Panc1 (cell line): ENCODE measurements at places on chromosomes 12 and 14. TPM values are rescaled to one million over a fixed set of nuclear protein-coding genes. Genes with fewer than 3 reads are reported as not detected.
A peak's percentile ranks its signal among the peaks of the same experiment; 100 is the strongest.

- H3K27me3 ChIP-seq, result no peaks in the 10 kb centered on the region
- no peak for DNase-seq
- no peaks in the 10 kb centered on the region for H3K36me3 ChIP-seq
- no peak overlapping the region for H3K27ac ChIP-seq
- H3K4me3 ChIP-seq, result no peak overlapping the region
- no peaks in the 10 kb centered on the region for H3K4me1 ChIP-seq
Observed at GRCh38 chr12:96335270-96335669, 65.0 kb downstream of the CDK17 start.

- H3K4me3 ChIP-seq, result no peak overlapping the region
- H3K4me1 ChIP-seq, result no peaks in the 10 kb centered on the region
- DNase-seq, result no peak
- H3K27me3 ChIP-seq, result no peaks in the 10 kb centered on the region; the same call in 1 of the 2 replicates
- no peaks in the 10 kb centered on the region for H3K36me3 ChIP-seq
Observed at GRCh38 chr12:39647383-39647782, 27.8 kb upstream of the ABCD2 start.

- no peaks in the 10 kb centered on the region for H3K4me1 ChIP-seq
- no peaks in the 10 kb centered on the region for H3K27me3 ChIP-seq
Observed at GRCh38 chr12:14111230-14111865, 129.9 kb upstream of the GRIN2B start.

The RPL10L gene
- not detected for total RNA-seq

DNA sequence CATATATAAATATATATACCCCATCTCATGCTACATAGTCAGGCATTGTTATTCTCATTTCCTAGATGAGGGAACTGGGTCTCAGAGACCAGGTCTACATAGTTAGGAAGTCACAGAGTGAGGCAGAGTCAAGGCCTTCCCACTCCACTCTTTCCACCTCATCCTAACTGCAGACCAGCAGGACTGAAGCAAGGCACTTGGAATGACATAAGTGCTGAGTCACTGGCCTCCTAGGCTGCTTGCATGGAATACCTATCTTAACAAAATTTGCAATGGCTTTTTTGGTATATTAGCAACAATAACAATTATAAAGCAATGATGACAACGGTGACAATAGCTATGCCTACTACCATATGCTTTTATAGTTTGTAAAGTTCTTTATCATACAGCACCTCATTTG is 5.4 kb upstream of the ANO4 start:
- no peak for DNase-seq
- H3K4me3 ChIP-seq, result no peak overlapping the region
- H3K27me3 ChIP-seq, result peaks cover 10% of the 10 kb centered on the region
- no peaks in the 10 kb centered on the region for H3K36me3 ChIP-seq
- H3K27ac ChIP-seq, result no peak overlapping the region

The TC2N gene
- 0.49 TPM for total RNA-seq

The GLIPR1L1 gene
- total RNA-seq, result not detected

The CSRP2 gene
- 7.8 TPM for total RNA-seq

The TAS2R19 gene
- 1.1 TPM for total RNA-seq

The CCDC88C gene
- 21.3 TPM for total RNA-seq

The NEMF gene
- total RNA-seq, result 38.3 TPM

The TGM1 gene
- total RNA-seq, result 2.3 TPM

DNA sequence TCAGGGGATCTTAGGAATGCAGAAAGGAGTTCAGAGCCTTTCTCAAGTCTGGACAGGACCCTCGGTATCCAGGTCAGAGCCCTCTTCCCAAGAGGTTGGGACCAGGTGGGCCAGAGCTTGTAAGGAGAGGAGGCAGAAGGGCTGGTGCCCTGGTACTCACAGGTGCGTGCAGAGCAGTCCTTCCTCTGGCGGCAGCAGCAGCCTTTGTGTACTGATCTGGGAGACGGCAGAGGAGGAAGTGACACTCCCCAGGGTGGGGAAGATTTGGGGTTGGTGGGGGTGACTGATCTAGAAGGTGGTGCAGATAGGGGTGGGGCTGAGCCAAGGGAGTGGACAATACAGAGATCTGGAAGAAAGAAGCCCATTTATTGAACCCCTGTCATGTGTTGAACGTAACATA is at the start of gene ITGB7:
TSS of gene ITGB7 (minus strand) at position 210 of the 400 bp plus-strand sequence. CDS start 6,808 bp downstream, outside the sequence.
- DNase-seq, result no peak
- H3K27ac ChIP-seq, result no peak within 1 kb of the TSS
- no peaks in the 10 kb centered on the region; the same call in 1 of the 2 replicates for H3K4me1 ChIP-seq
- no peak within 1 kb of the TSS for H3K4me3 ChIP-seq
- H3K27me3 ChIP-seq, result no peaks in the 10 kb centered on the region

DNA sequence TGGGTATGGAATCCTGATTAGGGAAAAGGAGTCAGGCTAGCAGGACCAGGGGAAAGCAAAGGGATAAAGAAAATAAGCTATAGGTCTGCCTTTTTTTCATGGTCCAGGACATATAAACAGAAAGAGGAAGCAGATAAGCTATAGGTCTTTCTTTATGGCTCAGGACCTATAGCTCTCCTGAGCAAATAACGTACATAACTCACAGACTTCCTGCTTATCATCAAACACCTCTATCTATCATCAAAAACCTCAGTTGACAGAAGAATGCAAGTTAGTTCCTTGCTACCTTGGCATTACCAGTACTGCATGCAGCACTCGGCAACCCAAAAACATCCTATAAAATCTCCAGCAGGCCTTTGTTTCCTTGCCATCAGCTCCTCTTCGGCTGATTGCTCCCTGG is 238.7 kb upstream of the OR4E1 start:
- H3K27me3 ChIP-seq, result no peaks in the 10 kb centered on the region
- no peaks in the 10 kb centered on the region for H3K36me3 ChIP-seq
- H3K27ac ChIP-seq, result no peak overlapping the region
- H3K4me1 ChIP-seq, result no peaks in the 10 kb centered on the region
- H3K4me3 ChIP-seq, result no peak overlapping the region

DNA sequence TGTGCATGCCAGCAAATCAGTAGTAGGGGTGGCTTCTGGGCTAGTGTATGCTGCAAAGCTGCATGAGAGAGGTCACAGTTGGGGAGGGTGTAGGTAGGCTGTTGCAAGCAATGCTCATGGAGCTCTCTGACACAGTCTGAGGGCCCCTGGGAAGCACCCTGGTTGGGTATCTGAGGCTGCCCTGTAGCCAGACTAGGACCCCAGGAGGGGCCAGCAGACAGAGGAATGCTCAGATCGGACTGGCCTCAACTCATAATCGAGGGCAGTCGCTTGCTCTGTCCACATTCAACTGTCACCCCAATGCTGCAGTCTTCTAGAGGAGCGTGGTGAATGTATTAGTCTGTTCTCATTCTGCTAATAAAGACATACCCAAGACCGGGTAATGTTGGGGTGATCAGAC is 204.0 kb upstream of the ALG10 start:
- H3K36me3 ChIP-seq, result no peaks in the 10 kb centered on the region
- no peak for DNase-seq
- no peaks in the 10 kb centered on the region for H3K4me1 ChIP-seq
- no peaks in the 10 kb centered on the region for H3K27me3 ChIP-seq
- H3K27ac ChIP-seq, result no peak overlapping the region

DNA sequence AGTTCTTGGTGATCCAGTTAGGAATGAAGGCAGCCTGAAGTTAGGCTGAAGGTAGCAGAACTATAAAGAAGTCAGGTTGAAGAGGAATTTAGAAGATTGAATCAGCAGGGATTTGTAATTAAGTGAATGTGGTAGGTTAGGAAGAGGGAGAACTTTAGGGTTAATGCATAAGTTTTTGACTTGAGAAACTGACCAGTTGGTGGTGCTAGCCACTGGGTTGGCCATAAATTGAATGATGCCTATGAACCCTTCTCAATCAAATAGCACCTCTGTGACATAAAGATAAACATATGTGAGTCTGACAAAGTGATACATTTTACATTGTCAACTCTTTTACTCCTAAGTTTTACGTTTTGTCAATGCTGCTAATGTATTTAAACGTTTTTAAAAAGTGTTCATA is 290.6 kb upstream of the NAV3 start:
- no peaks in the 10 kb centered on the region for H3K36me3 ChIP-seq
- H3K27me3 ChIP-seq, result no peaks in the 10 kb centered on the region
- no peak for DNase-seq
- H3K4me1 ChIP-seq, result no peaks in the 10 kb centered on the region
- H3K4me3 ChIP-seq, result no peak overlapping the region

GRCh38 chr12:48956279-48957140 is 777 bp downstream of the ARF3 start:
- peak overlapping the region; percentile 96 for H3K4me3 ChIP-seq
- DNase-seq, result no peak
- H3K36me3 ChIP-seq, result peaks cover 6% of the 10 kb centered on the region; the same call in 1 of the 2 replicates
- H3K4me1 ChIP-seq, result peaks cover 18% of the 10 kb centered on the region

The RAD9B gene
- 0.98 TPM for total RNA-seq

The PLCZ1 gene
- not detected for total RNA-seq

- H3K4me1 ChIP-seq, result no peaks in the 10 kb centered on the region
- no peaks in the 10 kb centered on the region for H3K27me3 ChIP-seq
- H3K4me3 ChIP-seq, result no peak overlapping the region
- H3K36me3 ChIP-seq, result no peaks in the 10 kb centered on the region
- no peak overlapping the region for H3K27ac ChIP-seq
Observed at GRCh38 chr12:67441736-67442346, 172.7 kb downstream of the CAND1 start.

The ADSS1 gene
- 9.4 TPM for total RNA-seq
